ENCODE measurements at places on chromosomes 11 and 22.
A peak's percentile ranks its signal among the peaks of the same experiment; 100 is the strongest.

DNA sequence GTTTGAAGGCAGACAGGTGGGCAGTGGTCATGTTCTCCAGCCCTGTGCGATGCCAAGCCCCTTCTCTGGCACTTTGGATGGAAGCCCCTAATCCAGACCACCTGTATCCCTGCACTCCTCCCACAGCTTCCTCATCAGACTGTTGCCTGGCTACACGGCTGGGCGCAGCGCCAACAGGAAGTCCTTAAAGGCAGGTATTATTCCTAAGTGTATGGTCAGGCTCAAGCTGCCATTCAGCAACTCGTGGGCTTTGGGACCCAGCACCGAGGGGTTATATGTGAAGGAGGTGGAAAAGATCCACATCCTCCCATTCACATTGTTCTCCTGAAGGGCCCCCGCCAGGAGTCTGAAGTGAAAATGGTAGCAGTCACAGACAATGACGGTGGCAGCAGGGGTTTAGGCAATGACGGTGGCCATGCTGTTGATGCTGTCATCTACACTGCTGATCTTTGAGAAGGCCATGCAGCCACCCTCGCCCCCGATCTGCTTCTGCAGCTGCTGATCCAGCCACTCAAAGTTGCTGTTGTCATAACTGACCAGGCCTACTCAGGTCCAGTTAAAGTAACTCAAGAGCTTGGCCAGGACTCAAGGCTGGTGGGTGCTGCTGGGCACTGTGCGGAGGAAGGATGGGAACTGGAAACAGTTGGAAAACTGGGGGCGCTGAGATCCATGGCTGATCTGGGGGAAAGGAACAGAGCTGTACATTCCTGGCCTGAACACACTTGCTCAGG lies 27.7 kb downstream of the OR6Q1 start:
- no peak for DNase-seq

GRCh38 chr11:133525976-133526375 lies 6.3 kb downstream of the OPCML start:
- no peak for DNase-seq

DNA sequence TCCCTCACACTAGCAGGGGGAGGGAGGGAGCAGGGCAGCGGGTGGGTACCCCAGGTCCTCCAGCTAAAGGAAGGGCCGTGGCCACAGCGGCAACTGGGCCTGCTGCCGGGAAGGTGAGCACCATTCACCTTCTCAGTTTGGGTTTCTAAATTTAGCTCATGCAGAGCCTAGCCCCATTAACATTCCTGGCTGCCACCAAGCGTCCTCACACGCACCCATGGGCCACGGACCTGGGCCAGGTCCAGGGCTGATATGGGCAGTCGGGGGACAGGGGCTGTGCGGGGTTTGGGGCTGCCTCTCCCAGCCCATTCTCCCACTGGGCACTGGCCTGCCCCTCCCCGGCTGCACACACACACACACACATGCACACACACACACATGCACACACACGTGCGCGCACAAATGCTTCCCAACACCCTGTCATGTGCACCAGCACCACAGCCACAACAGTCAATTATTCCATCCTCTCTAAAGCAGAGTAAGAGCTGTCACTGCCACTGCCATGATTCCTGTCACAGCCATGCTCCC lies 28.7 kb downstream of the SYT7 start:
- no peak for DNase-seq

DNA sequence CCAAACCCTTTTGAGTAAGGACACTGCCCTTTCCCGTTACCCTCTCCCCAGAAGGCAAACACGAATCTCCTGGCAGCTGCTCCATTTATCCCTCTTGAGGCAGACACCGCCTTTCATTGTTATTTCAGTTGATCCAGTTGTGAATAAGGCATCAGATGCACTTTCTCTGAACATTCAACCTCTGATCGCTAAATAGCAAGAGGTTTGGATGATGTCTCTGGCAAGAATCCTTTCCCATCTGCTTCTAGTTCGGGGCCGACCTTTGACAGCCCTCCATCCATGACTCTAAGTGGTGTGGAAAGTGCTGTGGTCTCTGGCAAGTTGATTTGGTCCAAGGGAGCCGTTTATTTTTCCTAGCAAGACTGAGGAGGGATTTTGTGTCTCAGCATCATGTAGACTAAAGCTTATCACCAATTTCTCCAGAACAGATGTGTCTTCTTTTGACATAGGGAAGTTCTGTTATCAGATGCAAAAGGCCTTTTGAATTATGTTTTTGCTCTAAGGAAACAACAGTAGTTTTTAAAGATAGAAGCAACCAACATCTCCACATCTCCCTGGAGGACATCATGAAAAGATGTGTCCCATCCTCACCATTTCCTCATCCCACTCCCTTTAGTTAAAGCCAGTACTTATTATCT lies 123.6 kb downstream of the CCDC34 start:
- no peak for DNase-seq

- DNase-seq: no peak
Measured at GRCh38 chr11:95344932-95345642, 114.1 kb upstream of the SESN3 start.

DNA sequence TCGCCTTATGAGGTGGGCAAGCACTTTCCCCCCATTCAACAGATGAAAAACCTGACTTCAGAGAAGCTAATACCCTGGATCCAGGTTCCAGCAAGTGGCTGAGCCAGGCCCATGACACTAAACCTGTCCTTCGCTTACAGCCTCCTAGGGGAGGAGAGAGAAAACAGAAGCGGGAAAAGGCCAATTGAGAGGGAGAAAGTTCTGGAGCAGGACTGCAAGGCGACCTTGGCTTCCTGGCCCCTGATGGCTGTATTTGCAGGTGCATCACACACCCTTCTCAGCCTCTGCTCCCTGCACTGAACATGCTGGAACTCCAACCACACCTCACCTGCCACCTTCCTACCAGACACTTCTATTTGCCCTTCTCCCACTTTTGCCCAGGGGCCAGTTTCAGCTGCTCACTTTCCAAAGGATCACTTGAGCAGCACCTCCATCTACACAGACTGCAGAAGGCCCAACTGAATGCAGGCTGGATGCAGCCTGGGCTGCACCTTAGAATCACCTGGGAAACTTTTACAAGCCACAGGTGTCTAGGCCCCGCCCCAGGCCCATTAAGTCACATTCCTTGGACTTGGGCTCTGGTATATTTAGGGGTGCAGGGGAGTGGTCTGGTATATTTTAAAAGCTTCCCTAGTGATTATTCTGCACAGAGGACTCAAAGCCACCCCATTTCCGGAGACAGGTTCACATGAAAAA lies 14.3 kb upstream of the ADA2 start:
- DNase-seq: no peak

- DNase-seq: no peak
Measured at GRCh38 chr11:15858881-15859280, 497.5 kb downstream of the SOX6 start.

DNA sequence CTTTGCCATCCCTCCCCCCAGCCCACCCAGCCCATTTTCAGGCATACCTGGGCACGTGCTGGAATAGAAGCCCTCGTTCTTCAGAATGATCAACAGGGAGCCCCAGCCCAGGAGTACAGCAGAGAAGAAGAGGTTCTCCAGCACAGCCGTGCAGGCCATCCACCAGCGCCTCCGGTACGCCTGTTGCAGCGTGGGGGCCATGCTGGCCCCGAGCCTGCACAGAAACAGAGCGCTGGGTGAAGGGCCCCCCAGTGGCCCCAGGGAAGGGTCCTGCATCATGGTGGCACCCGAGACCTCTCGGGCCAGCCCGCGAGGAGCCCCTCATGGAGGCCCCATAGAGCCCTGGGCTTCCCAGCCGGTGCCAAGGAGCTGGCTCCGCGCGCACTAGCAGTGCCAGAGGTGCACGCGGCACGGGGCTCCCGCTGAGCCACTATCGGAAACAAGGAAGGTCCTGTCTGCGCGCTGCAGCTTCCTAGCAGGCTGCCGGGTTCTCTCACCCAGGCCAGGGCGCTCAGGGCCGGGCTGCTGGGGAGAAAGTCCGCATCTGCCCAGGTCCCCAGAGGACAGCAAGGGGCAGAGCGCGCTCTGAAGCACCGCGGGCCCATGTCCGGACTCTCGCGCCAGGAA lies 1.5 kb downstream of the SLC43A1 start:
- no peak for DNase-seq

- DNase-seq: peak; percentile 29
Measured at GRCh38 chr11:26649884-26650283, 72.0 kb downstream of the SLC5A12 start.

DNA sequence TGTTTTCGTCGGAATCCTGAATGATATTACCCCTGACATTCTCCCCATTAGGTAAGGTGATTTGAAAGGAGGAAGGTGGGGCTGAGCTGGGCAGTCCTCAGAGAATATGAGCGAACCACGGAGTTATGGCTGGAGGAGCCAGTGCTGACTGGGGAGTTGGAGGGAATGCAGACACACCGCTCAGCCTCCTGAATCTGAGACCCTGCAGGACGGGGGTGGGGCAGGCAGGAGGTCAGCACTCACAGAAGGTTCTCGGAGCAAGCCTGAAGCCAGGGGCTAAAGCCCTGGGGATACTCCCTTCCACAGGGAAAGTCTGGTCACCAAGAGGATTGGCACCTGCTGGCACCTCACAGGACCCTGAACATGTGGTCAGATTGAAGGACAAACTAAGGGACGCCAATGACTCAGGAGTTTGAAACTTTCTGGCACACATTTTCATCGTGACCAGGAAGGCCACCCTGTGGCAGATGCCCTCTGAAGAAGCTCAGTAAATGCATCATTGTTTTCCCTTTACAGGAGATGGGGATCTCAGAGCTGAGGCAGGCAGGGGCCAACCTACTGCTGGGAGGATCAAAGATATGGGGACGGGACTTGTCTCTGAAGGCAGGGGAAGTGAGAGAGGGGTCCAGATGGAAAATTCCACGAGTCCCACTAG lies 26.9 kb upstream of the FCHSD2 start:
- DNase-seq: no peak

- DNase-seq: no peak
Measured at GRCh38 chr11:61750631-61751273, 1.7 kb upstream of the MYRF start.

GRCh38 chr11:64230985-64231365 lies 627 bp downstream of the DNAJC4 start:
- DNase-seq: no peak

- no peak for DNase-seq
Measured at GRCh38 chr11:79348976-79349682, 91.7 kb downstream of the TENM4 start.

DNA sequence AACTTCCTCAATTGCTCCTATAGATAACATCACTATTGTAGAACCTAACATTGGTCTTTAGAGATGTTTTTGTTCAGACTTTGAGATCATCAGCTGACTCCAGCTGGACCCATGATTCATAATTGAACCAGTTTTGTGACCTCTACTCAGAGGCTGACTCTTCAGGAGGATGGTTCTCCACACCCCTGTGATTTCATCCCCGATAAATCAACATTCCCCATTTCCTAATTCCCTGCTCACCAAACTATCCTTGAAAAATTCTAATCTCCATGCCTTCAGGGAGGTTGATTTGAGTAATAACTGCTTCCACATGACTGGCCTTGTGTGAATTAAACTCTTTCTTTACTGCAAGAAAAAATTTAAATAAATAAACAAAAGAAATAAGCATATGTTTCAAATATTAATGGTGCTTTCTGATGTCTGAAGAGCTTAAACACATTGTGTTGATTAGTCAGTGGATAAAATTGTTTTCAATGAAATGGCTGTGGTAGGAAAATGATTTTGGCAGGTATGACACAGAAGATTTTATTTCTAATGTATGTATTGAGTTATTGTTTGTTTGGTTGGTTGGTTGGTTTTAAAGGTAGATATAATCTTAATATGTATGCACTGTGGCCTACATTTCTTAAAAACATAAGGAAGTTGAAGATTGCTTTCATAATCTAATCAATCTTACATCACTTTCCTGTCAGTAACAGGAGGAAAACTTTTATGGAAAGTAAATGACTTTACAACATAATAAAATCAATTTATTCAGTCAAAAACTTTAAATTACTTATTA lies 427.9 kb upstream of the CCDC179 start:
- no peak for DNase-seq

- DNase-seq: no peak
Measured at GRCh38 chr22:40302149-40302548, 44.2 kb upstream of the ADSL start.

DNA sequence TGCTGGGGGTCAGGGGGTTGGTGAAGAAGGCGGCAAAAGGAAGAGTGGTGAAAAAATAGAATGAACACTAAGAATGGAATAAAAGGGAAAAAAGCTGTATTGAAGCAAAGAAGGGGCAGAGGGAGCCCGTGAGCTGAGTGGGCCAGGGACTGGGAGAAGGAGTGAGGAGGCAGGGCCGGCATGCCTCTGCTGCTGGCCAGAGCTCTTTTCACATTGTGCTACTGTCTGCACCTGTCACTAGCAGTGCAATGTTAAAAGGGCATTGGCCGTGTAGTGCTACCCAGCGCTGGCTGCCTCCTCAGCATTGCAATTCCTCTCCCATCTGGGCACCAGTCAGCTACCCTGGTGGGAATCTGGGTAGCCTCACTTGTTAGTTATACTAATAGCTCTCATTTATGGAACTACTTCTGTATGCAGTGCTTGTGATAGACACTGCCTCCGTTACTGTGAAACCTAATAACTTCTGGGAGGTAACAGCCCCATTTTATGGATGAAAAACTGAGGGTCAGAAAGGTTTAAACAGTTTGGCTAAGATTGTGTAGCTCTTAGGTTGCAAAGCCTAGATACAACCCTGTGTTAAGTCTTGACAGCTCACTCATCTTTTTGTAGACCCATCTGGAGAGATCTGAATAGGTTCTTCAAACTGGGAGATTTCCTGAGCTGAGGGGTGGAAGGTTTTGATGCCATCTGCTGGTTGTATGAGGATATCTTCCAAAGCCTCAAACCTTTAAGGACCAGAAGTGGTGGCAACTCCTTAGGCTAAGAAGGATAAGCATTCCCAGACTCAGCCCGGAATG lies 8.5 kb downstream of the YPEL4 start:
- no peak for DNase-seq

- DNase-seq: no peak
Measured at GRCh38 chr22:42905702-42906183, 48.7 kb upstream of the ARFGAP3 start.

- DNase-seq: no peak
Measured at GRCh38 chr11:1598816-1599215, 722 bp upstream of the KRTAP5-2 start.

DNA sequence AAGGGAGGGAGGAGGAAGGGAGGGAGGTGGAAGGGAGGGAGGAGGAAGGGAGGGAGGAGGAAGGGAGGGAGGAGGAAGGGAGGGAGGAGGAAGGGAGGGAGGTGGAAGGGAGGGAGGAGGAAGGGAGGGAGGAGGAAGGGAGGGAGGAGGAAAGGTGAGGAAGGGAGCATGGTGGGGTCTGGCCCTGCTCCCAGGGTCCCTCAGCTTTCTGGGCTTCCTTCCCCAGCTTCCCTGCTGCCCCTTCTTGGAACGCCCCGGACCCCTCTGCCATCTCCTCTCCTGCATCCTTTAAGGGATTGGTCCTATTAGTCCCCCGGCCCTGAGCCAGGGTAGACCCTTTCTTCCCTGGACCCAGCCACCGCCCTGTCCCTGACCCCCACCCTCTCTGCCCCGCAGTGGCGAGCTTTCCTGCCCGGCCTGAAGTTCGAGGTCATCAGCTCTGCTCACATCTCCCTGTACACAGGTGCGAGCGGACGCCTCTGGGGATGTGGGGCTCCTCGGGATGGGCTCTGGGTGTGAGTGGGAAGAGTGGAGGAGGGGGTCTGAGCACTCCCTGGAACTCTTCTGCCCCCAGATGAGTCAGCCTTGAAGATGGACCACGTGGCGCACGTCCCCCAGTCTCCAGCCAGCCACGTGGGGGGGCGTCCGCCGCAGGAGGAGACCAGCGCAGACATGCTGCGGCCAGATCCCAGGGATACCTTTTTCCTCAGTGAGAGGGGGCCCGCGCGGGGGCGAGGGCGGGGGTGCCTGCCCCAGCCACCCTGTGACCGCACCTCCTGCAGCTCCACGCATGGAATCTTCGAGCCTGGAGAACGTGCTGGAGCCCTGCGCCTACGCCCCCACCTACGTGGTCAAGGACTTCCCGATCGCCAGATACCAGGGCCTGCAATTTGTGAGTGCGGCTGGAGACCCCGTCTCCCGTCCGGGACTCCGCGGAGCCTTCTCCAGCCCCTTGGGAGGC lies 6.0 kb downstream of the B4GALNT4 start:
- no peak for DNase-seq
